ENCODE measurements at places on chromosomes 1 and 21.

GRCh38 chr1:147815503-147815902, 55.1 kb upstream of the GJA5 start:
- DNase-seq = no peak

DNA sequence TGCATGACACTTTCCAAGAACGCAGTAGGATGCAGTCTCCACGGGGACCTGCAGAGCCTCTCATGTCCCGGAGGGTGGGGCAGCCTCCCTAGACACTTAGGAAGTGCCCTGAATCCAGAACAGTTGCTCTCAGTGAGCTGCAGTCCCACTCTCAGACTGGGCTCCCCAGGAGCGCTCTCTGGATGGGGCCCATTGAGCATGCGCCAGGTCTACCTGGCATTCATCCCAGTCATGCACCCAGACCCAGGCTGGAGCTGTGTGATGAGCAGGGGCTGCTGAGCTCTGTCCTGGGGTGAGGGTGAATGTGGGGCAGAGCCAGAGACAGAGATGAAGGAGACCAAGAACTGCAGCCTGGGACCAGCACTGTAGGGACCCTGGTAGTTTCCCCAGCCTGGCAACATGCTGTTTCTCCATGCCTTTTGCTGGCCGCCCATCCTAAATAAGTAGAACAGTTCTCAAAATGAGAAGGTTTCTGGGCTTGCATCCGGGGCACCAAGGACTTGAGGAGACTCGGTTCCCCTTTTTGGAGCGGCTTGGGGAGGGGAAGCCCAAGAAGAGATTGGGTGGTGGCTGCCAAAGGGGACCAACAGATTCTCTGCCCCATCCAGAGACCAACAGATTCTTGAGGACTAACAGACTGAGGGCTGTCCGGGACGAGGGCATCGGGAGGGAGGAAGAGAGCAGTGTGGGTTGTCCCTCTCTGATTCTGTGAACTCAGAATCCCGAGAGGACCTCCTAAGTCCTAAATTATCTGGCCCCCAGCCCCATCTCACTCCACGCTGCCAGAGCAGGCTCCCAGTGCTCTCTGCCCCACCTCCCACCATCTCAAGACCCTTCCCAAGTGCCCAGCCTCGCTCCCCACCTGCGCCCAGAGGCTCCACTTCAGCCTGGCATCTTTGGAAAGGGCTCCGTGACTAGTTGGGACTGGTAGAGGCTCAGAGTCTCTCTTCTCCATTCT, 1.0 kb upstream of the PGLYRP4 start:
- no peak for DNase-seq

GRCh38 chr1:220528679-220529501, 954 bp downstream of the MARK1 start:
- no peak for DNase-seq

- no peak for DNase-seq
Observed at GRCh38 chr1:112698366-112699310, 8.3 kb downstream of the RHOC start.

DNA sequence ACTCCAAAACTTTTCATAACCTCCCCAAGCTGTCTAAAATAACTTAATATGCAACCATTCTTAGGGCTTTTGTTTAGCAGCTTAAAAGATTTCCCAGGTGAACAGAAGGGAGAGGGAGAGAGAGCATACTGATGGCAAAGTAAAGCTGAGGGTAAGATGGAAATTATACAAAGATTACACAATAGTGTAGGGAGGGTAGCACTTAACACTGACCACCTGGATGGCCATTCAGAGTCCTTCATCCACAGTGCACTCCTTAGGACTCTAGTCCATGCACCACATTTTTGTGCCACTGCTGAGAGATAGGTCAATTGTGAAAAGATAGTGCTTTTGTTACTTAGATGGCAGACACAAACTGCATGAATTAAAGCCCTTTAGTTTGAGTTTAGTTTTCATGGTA, 574.6 kb downstream of the LMO4 start:
- DNase-seq = no peak

DNA sequence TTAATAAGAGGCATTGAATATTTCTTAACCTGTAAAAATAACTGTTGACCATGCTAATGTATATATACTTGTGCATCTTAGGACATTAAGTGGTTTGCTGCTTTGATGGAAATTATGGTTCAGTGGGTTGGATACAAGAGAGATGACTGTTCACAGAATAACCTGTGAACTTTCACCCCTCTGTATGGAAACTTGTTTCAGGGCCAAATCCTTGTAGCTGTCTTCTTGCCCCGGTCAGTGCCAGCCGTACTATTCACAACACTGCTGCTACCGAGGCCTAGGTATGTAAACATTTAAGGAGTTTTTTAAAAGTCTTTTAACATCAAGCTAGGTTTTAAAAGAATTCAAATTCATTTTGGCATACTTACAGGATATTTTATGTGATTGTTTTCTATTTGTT, 16.1 kb downstream of the DONSON start:
- no peak for DNase-seq
